ENCODE measurements at places on chromosomes 7 and 10.

GRCh38 chr7:44760034-44760580 is 11.5 kb downstream of the ZMIZ2 start:
- DNase-seq = no peak

GRCh38 chr10:115164220-115164619 is 71.1 kb downstream of the ATRNL1 start:
- DNase-seq = no peak

GRCh38 chr10:97267671-97268070 is 24.8 kb downstream of the ARHGAP19 start:
- DNase-seq = no peak

DNA sequence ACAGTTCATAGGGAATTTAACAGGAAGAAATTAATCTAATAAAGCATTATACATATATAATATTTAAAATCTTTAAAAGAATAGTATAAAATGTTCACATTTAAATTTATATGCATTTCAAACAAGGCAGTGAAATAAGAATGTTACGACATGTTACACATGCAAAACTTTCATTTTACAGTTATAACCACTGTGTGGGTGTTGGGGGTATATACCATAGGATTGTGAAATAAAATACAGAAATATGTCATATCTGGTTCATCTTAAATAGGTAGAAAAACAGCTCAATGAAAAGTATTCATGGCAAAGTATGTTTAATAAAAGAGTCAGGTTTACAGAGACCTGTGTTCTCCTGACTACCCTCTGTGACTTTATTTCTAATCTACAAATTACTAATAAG is 45.6 kb downstream of the CHCHD3 start:
- no peak for DNase-seq

GRCh38 chr10:132536241-132536876 is 1.2 kb upstream of the INPP5A start:
- DNase-seq = no peak

GRCh38 chr10:103706762-103707161 is 148.6 kb downstream of the SH3PXD2A start:
- no peak for DNase-seq

DNA sequence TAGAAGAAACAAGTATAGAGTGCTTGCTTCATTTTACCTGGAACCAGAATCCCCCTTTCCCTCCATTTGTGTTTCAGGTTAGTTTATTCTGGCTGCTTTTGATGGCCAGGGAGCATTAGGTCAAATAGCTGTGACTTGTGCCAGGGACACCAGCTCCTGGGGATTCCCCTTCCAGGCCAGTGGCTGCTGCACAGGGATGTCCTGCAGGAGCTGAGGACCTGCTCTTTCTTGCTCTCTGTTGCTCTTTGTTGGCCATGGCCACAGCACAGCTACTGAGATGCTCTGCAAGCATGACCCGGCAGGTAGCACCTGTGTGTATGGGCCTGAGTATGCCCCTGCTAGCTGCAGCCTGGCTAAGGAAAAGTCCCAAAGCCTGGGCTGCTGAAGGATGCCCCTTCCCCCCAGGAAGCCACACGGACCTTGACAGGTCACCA is 208.9 kb downstream of the EBF3 start:
- DNase-seq = no peak

DNA sequence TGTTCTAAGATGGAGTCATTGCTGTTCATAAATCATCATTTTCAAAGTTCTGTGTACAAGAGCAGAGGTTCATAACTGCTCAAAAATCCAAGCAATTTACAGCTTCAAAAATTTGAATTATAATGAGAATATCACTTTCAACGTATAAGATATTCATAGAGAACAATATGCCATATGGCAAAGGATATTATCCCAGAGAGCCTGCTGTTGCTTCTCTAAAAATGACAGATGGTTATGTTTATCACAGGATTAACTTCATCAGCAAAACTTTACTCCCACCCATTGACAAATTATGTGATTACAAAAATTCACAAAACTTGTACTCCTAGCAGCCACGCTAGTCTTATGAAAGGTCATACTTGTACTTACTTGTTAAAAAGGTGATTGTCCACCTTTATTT is 105.1 kb downstream of the PIP4K2A start:
- no peak for DNase-seq

- DNase-seq = no peak
Observed at GRCh38 chr10:15489431-15489830, 118.3 kb upstream of the FAM171A1 start.

DNA sequence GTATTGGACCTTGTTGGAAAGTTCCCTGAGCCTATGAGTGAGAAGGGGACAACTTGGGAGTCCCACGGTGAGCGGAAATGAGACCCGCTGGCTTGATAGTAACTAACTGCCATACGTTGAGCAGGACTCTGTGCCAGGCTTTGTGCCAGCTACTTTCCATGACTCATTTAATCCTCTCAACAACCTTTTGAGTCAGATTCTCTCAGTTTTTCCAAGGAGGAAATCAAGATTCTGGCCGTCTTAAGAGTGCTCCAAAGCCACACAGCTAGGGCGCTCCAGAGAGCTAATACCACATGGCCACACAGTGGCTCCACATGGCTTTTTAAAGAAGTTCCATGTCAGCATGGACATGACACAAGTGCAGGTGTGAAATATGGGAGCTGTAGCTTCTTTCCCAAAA is 55.7 kb downstream of the NOD1 start:
- no peak for DNase-seq

DNA sequence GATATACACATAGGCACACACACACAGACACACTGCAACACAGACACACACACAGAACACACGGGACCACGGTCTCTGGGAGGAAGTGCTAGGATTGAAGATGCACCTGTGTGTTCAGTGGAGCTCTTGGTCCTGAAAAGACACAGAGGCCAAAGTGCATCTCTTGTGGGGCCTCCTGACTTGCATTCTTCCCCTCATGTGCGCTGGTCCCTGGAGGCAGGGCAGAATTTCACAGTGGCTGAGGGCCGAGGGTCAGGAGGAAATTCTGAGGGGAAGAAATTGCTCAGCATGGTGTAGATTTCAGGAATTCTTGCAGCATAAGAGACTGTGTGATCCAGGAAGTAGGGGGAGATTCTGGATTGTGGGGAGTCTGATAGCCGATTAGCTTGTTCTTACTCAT is 35.9 kb downstream of the WDFY4 start:
- no peak for DNase-seq

GRCh38 chr7:159105066-159105780 is 39.4 kb downstream of the VIPR2 start:
- DNase-seq = no peak

DNA sequence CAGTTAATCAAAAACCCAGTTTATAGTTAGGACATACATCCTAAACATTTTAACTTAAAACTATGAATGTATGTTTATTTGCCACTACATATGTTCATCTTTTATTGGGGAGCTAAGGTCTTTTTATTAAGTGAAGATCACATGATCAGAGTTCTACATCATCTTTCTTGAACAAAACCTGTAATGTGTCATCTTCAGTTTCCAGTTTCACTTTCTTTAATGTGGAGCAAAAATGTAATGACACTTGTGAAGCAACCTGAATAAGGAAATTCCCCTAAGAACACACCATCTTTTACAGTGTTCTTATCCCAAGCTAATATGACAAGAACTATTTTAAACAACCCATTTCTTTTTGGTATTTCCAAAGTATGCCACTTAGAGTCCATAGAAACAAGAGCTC is 166.7 kb upstream of the BET1 start:
- DNase-seq = no peak

DNA sequence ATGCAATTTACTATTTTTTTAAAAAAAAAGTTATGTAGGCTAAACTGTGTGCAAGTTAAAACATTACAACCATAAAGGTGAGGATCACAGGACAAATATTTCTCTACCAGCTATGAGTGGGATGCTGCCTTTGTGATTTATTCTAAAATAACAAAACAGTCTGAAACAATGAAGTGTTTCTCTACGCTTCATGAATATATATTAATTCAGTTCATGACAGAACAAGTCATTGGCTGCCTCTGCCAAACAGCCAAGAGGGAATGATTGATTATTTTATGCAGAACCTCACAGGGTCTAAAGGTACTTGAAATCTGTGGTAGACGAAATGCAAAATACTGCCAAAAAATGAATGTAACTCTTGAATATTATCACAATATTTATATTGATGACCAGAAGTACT is 29.0 kb upstream of the SOSTDC1 start:
- no peak for DNase-seq

GRCh38 chr7:106216923-106217542 is 67.8 kb downstream of the NAMPT start:
- no peak for DNase-seq

DNA sequence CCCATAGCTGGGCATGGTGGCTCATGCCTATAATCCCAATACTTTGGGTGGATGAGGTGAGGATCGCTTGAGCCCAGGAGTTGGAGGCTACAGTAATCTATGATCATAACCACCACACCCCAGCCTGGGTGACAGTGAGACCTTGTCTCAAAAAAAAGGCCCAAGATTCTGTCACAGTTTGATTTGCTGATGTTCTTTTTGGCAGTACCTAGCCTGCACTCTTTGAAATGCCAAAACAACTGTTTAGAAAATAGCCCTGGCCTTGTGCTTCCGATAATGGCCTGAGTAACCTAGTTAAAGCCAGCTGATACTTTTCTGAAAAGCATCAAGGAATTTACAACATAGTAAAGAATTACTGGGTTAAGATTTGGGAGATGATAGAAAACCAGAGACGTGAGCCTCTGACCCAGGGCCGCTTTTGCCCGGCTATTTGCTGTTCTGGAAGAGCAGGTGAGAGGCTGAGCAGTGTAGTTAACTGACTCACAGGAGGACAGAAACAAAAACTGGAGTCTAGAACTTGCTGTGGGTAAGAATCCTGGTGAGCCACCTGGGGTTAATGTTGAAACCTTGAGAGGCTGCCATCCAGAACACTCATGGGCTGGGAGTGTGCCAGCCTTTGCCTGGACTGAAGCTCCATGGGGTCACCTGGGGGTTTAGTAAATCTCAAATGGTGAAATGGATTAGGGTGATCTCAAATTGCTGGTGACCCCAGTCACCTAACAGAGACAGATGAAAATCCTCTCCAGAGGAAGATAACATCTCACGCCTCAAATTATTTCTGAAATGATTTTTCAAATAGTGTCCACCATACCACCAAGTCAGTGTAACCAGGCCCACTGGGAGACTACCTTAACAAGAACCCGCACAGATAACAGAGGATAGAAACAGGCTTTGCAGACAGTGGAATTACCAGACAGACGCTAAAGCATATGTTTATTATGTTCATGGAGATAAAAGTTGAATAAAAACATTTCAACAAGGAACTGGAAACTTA is 51.8 kb downstream of the GALNT11 start:
- DNase-seq = no peak

- DNase-seq = no peak
Observed at GRCh38 chr7:131090886-131091692, 236.6 kb upstream of the MKLN1 start.

DNA sequence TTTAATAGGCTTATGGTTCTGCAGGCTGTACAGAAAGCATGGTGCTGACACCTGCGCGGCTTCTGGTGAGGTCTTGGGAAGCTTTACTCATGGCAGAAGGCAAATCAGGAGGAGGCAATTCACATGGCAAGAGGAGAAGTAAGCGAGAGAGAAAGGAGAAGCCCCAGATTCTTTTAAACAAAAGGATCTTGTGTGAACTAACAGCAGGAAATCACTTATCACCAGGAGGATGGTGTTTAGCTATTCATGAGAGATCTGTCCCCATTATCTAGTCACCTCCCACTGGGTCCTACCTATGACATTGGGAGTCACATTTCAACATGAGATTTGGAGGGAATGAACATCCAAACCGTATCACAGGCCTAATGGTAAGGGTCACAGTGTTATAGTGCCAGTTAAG is 678.0 kb upstream of the KCND2 start:
- no peak for DNase-seq

- no peak for DNase-seq
Observed at GRCh38 chr7:30923009-30923773, 11.5 kb downstream of the AQP1 start.

DNA sequence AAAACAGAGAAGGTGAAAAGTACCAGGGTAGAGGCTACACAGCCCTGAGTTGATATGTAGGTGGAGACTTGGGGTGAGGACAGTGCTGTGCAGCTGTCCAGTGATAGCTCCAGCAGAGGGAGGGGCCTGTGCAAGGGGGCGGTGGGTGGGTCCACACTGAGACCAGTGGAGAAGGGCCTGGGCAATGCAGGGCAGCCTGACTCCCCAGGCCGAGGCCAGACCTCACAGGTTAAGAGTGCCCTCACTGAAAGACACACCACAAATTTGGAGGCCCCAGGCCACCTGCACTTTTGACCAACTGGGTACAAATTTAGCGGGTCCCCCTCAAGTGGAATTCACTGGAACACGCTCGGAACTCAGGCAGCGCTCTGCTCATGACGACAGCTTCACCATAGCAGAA is 6.7 kb upstream of the RASGEF1A start:
- no peak for DNase-seq

- DNase-seq = no peak
Observed at GRCh38 chr7:121076350-121077164, 88.0 kb downstream of the CPED1 start.

DNA sequence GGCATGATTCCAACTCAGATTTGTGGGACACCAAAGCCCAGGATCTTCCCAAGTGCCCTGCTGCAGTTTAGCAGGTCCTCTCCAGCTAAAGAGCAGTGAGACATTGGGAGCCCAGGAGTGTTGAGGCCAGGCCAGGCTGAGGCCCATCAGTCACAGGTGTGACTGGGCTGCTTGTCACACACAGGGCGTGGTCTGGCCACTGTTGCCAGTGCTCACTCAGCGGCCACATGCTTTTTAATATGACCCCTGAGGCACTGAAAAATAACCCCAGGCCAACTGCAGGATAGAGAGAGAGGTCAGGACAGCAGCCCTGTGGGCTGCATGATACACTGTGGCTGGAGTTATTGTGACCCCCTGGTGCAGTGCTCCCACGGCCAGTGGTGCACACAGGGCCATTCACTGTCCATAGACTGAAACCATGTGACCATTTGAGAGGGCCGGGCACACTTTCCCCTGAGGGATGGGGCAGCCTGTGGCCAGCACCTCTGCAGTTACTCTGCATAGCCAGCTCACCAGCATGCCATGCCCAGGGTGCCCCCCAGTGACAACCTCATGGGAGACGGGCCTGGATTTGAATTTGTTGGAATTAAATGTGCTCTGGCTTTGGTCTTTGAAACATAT is 4.2 kb downstream of the GDF2 start:
- no peak for DNase-seq

GRCh38 chr10:110680273-110681020 is 36.3 kb downstream of the RBM20 start:
- no peak for DNase-seq

DNA sequence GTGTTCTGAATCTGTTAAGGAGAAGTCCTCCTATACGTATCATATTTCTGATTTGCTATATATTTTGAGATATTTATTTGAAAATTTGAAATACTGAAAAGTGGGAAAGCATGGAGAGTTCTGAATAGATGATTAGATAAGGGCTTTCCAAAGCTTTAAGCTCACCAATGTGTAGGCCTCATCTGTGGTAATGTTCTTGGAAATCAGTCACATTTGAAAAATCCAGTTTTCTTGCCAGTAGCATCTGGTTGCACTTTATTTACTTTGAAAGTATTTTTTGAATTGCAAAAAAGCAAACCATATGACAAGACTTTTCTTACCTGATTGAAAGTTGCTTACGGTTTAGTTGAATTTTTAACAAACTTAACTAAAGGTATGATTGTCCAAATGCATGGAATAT is 21.7 kb downstream of the ADD3 start:
- DNase-seq = no peak
